ENCODE measurements at places on chromosomes 2 and 18. TPM values are rescaled to one million over a fixed set of nuclear protein-coding genes. Genes with fewer than 3 reads are reported as not detected.
A peak's percentile ranks its signal among the peaks of the same experiment; 100 is the strongest.

DNA sequence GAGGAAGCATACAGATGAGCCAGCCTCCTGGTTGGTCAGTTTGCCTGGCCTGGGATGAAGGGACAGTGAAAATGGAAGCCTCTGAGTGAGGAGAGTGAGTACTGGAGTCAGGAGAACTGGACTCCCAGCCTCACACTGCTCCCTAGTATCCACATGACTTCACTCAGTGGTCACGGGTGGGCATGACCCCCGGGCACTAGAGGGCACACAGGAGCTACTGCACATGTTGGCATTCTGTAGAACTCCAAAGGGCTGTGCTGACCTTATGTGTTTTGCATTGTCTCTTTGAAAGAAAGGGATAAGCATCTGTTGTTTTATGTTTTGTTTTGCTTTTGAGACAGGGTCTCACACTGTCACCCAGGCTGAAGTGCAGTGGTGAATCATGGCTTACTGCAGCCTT, 23.7 kb downstream of the NCAPH start:
- DNase-seq = peak; percentile 4

GRCh38 chr2:216285701-216286100, 86.6 kb downstream of the MARCHF4 start:
- peak; percentile 79 for DNase-seq

GRCh38 chr18:36298126-36298741, 721 bp downstream of the FHOD3 start:
- DNase-seq = peak; percentile 79

DNA sequence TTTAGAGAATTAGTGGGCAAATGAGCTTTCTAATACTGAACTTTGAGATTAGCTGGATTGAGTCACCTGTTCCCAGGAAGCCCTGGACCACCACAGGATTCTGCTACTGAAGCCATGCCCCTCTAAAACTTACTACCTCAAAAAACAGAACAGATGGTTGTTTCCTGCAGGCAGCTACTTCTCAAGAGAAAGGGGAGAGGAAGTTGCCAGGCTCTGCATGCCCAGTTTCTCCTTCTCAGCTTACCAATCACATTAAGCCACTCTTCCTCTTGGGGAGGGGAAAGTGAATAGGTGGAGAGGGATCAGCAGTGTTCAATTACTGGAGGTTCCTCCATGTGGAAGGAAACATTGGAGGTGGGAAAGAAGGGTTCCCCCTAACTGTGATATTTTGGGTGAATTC, 24.9 kb upstream of the C1GALT1C1L start:
- DNase-seq = no peak

Gene TMEM247
- polyA plus RNA-seq = not detected

All from brain (organoid and tissue), 16 donors.